ENCODE measurements at places on chromosomes 7 and 10. TPM values are rescaled to one million over a fixed set of nuclear protein-coding genes. Genes with fewer than 3 reads are reported as not detected.

GRCh38 chr7:14739841-14740185, 162.7 kb downstream of the DGKB start:
- DNase-seq: no peak

- no peak for DNase-seq
These were observed 29.6 kb downstream of the AMZ1 start for GRCh38 chr7:2717293-2718261.

GRCh38 chr10:92405419-92405924, 114.5 kb downstream of the MARCHF5 start:
- DNase-seq: no peak

GRCh38 chr7:115496006-115496405, 534.6 kb downstream of the TFEC start:
- DNase-seq: no peak

DNA sequence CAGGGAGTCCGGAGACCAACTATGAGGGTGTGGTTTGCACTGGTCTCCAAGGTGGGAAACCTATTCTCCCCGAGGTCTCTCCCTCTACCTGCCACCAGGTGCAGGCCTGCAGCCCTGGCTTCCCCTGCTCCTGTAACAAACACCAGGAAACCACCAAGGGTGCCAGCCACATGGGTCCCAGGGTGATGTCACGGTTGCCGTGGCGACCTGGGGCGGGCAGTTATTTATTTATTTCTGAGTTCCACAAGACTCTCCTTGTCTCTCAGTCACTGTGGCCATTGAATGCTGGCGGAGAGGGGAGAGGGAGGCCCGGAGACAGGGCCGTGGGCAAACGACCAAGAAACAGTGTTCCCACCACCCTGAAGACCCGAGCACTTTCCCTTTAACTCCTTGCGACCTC, 27.0 kb downstream of the MMD2 start:
- DNase-seq: no peak

GRCh38 chr7:143243614-143244013, 19.6 kb upstream of the GSTK1 start:
- DNase-seq: no peak

- DNase-seq: no peak
These were observed 42.7 kb downstream of the PAXIP1 start for GRCh38 chr7:154960063-154960790.

DNA sequence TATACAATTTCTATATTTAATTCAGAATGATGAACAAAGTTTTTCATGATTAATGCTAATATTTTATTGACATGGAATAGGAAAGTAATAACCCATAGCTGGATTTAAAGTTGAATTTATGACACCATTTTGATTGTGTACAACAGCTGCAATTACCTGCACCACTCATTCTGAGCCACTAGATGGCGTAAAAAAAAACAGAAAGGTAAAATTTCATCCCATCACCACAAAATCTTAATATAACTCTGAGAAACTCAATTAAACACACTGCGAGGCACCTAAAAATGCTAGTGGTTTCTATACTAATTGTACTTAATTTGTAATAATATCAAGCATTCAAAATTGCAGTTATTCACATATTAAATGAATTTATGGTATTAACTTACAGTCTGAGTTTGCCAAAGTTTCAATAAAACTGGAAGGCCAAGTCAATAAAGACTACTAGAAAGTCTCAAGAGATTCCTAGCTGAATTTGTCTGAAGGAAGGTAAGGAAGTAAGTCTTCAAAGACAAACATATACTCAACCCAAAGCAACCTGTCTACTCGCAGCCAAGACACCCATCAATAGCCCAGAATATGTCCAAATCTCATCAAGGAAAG, 182.5 kb downstream of the SKAP2 start:
- DNase-seq: no peak

DNA sequence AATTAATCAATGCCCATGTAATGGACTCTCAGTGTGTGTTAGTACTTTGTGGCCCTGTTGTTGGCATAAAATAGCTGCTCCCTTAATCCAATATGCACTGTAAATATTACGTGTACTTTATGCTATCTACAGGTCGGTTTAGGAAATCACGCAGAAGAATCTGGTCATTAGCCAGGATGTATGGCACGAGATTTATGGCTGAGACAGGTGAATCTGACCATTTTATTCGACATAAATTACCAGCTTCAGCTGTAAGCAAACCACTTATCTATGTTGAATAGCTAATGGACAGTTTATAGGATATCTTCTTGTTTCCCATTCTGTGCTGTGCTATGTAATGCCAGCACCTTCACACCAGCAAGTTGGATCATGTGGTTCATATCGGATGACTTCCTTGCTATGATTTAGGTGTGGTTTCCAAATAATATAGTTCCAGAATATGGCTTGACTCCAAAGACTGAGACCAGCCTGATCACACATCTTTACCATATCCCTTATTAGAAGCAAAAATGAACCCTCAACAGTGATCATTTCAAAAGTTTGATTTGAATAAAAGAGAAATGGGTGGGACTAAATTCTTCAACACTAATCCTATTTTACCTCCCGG, 301.4 kb downstream of the AHR start:
- no peak for DNase-seq

GRCh38 chr10:69049566-69049961, 38.3 kb upstream of the SRGN start:
- DNase-seq: no peak

DNA sequence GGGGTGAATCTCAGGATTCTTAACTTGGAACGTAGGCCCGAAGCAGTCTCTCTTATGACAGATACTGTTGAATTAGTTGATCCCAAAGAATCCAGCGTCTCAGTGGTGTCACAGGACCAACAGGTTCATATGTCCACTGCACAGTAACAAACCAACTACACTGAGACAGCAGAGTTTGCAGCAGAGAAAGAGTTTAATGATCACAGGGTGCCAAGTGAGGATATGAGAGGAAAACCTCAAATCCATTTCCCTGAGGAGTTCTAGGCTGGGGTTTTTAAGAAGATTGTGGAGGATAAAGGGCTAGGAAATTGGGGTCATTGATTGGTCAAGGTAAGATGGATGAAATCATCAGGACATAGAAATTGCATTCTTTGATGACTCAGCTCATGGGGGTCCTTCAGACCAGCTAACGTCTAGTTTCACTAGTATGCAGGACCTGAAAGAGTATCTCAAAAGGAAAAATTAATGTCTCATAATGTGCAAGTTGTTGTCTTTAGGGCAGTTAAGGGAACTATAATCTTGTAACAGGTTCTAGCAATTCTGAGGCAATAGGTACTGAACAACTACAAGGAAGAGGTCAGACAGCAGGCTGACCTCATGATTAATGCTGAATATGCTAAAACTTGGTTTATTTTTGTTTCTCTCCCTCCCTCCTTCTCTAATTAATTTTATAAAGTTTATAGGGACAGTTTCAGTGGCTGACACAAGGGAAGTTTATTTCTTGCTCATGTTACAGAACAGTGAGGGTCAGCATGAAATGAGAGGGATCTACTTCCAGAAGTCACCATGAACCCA, 310.9 kb upstream of the NEBL start:
- no peak for DNase-seq

DNA sequence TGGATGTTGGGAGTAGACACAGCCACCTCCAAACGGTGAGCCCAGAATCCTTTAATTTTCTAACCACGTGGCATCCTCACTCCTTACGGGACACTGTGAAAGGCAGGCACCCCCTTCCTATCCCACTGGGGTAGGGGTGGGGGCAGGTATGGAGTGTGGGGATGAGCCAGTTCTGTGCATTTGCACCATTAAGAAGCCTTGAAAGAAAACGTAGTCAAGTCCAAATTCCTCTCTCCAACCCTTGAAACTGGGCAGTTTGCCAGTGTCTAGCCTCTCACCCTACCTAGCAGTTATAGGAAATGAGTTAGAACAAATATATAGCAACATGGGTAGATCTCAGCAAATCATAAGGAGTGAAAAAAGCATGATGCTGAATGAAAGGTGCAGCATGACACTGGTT, 92.4 kb upstream of the LEP start:
- DNase-seq: no peak

DNA sequence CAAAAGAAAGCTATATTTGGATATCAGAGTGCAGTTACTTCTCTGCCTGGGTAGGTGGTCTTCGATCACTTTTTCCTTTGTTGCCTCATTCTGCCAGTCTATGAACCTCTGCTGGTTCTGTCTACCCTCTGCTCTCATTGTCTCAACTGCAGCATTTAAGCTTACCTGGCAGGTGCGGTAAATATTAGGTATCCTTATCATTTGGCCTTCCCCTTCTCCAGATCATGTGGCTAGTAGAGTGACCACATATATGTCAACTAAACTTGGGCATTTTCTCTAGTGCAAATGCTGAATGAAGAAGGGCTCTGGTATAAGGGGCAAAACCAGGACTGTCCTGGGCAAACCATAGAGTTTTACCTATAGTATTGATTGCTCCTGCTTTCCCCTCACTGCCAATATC, 180.8 kb downstream of the MDFIC start:
- DNase-seq: no peak

GRCh38 chr10:74418285-74418872, 267.4 kb downstream of the ADK start:
- no peak for DNase-seq

- peak; percentile 40 for DNase-seq
These were observed 57.2 kb downstream of the CALML3 start for GRCh38 chr10:5581670-5582566.

GRCh38 chr10:19888061-19888660, 71.9 kb downstream of the PLXDC2 start:
- DNase-seq: no peak

- no peak for DNase-seq
These were observed 110.1 kb downstream of the INHBA start for GRCh38 chr7:41592794-41593193.

DNA sequence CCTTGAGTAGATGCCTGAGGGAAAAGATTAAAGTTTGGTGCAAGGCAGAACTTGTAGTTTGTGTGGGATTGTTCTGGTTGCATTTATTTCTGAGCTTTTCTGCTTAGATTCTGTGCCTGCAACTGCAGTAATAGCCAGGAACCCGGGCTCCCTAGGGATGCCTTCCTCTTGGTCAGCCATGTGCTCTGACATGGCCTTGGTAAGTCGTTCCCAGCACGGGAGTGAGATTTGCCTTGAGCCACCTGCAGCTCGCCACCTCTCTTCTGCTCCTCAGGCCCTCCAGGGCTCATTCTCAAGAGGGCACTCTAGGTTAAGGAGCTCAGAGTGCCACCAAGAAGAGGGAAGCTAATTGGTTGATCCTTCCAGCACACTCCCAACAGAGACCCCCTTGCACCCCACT, 350.6 kb upstream of the MKI67 start:
- DNase-seq: no peak

DNA sequence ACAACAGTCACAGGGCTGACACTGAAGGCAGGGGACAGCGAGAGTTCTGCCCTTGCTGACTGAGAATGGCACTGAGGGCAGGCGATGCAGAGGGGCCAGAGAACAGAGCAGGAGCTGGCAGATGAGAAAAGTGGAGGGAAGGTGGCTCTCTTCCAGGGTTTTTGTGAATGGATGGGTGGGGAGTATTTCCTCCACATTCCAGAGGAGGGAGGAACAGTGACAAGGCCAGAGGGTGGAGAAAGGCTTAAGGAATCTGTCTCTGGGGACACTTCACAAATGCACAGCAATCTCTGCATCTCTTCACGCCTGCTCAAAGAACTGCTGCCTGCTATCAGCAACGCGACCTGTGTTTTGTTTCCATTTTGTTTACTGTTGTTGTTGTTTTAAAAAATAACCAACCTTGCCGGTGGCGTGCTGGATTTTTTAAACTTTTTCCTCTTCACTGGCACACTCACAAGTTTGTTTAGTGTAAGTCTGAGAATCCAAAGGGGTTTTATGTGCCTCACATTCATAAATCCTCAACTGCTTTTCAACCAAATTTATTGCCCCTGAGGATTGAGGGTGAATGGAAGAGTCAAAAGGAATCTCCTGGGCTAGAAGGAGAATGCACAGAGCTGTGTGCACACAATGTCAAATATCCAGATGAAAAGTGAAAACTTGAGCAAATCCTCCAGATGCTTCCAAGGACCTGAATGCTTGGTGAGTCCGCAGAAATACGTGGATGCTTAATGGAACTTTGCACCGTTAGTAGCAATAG, 129.3 kb downstream of the GLI3 start:
- DNase-seq: no peak

- no peak for DNase-seq
These were observed 522.5 kb downstream of the ETV1 start for GRCh38 chr7:13466874-13467547.

DNA sequence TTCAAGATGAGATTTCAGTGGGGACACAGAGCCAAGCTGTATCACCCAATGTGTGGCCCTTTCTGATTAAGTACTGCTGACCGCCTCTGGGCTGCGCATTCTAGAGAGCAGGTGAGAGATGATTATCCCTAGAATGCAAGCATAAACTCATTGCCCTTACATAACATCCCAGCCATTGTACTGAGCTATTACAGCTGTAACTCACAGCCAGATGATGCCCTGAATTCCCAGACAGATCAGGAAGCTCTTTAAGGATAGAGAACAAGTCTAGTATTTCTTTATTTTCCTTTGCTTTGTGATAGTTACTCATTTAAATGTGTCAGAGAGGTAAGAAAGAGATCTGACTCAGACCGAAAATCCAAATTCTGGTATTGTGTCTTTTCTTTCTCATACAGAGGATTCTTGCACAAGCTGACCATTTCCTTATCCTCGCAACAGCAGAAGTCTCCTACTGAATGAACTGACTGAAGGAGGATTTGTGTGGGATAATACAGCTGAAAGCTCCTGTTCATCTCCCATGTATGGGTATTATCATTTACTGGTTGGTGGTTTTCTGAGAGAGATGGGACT, 58.4 kb downstream of the ZNF22 start:
- no peak for DNase-seq

- no peak for DNase-seq
These were observed 95.6 kb downstream of the USP6NL start for GRCh38 chr10:11515596-11516430.

GRCh38 chr10:116694243-116694926, 48.0 kb downstream of the HSPA12A start:
- DNase-seq: no peak

GRCh38 chr7:2974093-2974819, 69.4 kb downstream of the CARD11 start:
- peak; percentile 52 for DNase-seq

DNA sequence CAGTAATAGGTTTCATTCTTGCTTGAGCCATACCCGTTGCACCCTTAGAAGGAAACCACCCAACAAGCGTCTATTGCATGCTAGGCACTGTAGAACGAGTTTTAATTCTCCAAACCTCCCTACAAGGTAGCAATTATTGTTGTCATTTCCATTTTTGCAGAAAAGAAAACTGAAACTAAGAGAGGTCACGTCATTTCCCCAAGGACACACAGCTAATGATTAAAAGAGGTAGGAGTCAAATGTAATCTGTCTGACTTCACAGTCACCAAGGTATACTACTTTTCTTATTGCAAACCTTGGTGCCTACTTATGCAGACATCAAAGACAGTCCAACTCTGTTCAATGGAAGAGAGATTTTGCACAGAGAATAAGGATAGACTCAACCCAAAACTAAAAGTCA, 49.1 kb upstream of the C1QL3 start:
- no peak for DNase-seq

- DNase-seq: no peak
These were observed 43.8 kb downstream of the CYTH3 start for GRCh38 chr7:6228361-6229229.

The OR9A2 gene
- not detected for total RNA-seq

The MACROH2A2 gene
- 22.9 TPM for total RNA-seq

The LARP4B gene
- 57.4 TPM for total RNA-seq

The TMEM225B gene
- total RNA-seq: 1.8 TPM

The IL15RA gene
- total RNA-seq: 0.56 TPM

The GNG11 gene
- 9.4 TPM for total RNA-seq

The SERPINE1 gene
- 794 TPM for total RNA-seq

The AKR1D1 gene
- total RNA-seq: not detected

The NUTM2E gene
- 0.52 TPM for total RNA-seq

The NIPSNAP2 gene
- 43.0 TPM for total RNA-seq

The TAS2R5 gene
- total RNA-seq: 1.5 TPM

The ENO4 gene
- total RNA-seq: 0.45 TPM

The AS3MT gene
- 3.7 TPM for total RNA-seq

The CCDC172 gene
- not detected for total RNA-seq

All from chondrocyte (in vitro differentiated cells).